Aorta (tissue), 5 donors: ENCODE measurements at places on chromosomes 3 and 15. TPM values are rescaled to one million over a fixed set of nuclear protein-coding genes. Genes with fewer than 3 reads are reported as not detected.

GPR27 gene
- 2.1 TPM for total RNA-seq

MUC4 gene
- 0.06 TPM for total RNA-seq

UNC45A gene
- total RNA-seq = 90.1 TPM

TTC21A gene
- 11.6 TPM for total RNA-seq

SCN5A gene
- 0.45 TPM for total RNA-seq

GOLGA6B gene
- total RNA-seq = not detected

CHRD gene
- 46.5 TPM for total RNA-seq

STRA6 gene
- 0.16 TPM for total RNA-seq

LPP gene
- total RNA-seq = 2,536 TPM

CLDN18 gene
- not detected for total RNA-seq

CACNA1D gene
- 0.78 TPM for total RNA-seq

TMEM207 gene
- not detected for total RNA-seq

NME9 gene
- 0.93 TPM for total RNA-seq

SPESP1 gene
- total RNA-seq = 1.5 TPM

STRIT1 gene
- total RNA-seq = not detected

OXTR gene
- total RNA-seq = 0.54 TPM

ARPIN gene
- 35.4 TPM for total RNA-seq

CADM2 gene
- 1.3 TPM for total RNA-seq

FBXO45 gene
- 6.1 TPM for total RNA-seq

FBXW12 gene
- not detected for total RNA-seq

GABRB3 gene
- 1.0 TPM for total RNA-seq

CHRFAM7A gene
- 11.9 TPM for total RNA-seq

TTLL13 gene
- not detected for total RNA-seq

SEMA4B gene
- total RNA-seq = 30.4 TPM

NOX5 gene
- total RNA-seq = 0.19 TPM

GRK7 gene
- not detected for total RNA-seq

TGM4 gene
- not detected for total RNA-seq

BNC1 gene
- 0.13 TPM for total RNA-seq

ZNF501 gene
- 7.3 TPM for total RNA-seq

GNAT1 gene
- total RNA-seq = not detected

PLCB2 gene
- 55.8 TPM for total RNA-seq

IGSF11 gene
- 0.75 TPM for total RNA-seq

PIGBOS1 gene
- 12.5 TPM for total RNA-seq

MON1A gene
- 7.5 TPM for total RNA-seq

CHST2 gene
- total RNA-seq = 3.7 TPM

KIF15 gene
- total RNA-seq = 0.93 TPM

KBTBD12 gene
- 4.5 TPM for total RNA-seq

ITIH1 gene
- not detected for total RNA-seq

LZTFL1 gene
- total RNA-seq = 16.3 TPM

PLA2G4E gene
- not detected for total RNA-seq
